ENCODE measurements at places on chromosomes 11 and 22.

GRCh38 chr11:61356706-61357105 is 5.0 kb downstream of the CYB561A3 start:
- no peak for DNase-seq

GRCh38 chr11:65055538-65055937 is 2.8 kb downstream of the NAALADL1 start:
- no peak for DNase-seq

DNA sequence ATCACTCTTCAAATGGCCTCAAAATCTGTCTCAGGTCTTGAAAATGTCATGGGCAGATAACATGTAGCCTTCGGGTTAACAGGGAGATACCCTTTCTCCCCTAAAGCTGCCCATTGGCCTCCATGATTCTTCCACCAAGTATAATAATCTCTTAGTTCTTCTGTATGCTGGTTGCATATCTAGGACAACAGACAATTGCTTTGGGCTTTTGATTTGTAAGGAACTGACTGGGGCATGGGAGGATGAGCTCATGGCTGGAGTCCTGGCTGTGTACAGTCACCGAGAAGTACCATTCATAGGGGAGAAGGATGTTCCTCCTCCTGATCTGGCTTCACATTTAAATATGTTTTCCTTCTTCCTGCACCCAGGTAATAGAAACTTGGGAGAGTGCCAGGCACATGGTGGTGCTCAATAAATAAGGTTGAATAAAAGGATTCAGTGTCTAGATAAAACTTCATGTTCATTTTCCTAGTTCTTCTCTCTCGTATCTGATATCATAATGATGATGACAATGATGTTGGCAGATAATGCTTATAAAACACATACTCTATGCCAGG is 2.8 kb upstream of the AMPD3 start:
- no peak for DNase-seq

GRCh38 chr11:3124821-3125220 is 40.3 kb downstream of the OSBPL5 start:
- DNase-seq = no peak

- no peak for DNase-seq
These were observed 13.2 kb downstream of the RAC2 start for GRCh38 chr22:37230673-37231405.

DNA sequence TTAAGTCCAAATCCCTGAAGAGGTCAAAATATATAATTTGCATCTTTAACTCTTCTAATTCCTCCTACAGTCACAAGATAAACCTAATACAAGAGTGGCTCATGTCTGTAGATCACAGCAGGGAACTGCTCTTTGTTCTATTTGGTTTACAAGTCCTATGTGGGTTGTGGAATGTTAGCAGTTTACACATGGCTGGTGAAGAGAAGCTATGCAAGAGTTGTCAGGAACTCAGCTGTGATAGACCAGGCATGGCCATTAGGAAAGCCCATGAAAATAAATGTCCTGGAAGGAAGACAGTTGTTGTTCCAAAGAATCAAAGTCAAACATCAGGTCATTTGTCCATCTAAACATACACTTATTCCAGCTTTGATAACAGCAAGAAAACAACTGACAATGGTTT is 312.4 kb upstream of the PITPNB start:
- no peak for DNase-seq

- DNase-seq = no peak
These were observed 396.4 kb upstream of the CCDC90B start for GRCh38 chr11:83682611-83682973.

GRCh38 chr11:45412521-45412920 is 126.4 kb upstream of the SYT13 start:
- no peak for DNase-seq

DNA sequence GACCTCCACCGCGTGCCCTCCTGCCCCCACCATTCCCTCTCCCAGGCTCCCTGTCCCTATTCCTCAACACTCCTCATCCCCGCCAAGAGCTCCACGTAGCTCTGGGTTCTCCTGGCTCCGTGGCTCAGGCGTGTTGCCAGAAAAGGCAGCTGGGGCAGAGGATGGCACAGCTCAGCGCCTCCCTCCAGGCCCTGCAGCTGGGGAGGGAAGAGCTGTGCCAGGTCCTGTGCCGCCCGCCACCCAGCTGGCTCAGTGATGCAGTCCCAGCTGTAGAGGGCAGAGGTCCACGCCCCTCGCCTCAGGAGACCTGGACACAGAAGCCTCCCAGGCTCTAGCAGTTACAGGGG is 4.2 kb downstream of the ARHGAP1 start:
- DNase-seq = no peak

DNA sequence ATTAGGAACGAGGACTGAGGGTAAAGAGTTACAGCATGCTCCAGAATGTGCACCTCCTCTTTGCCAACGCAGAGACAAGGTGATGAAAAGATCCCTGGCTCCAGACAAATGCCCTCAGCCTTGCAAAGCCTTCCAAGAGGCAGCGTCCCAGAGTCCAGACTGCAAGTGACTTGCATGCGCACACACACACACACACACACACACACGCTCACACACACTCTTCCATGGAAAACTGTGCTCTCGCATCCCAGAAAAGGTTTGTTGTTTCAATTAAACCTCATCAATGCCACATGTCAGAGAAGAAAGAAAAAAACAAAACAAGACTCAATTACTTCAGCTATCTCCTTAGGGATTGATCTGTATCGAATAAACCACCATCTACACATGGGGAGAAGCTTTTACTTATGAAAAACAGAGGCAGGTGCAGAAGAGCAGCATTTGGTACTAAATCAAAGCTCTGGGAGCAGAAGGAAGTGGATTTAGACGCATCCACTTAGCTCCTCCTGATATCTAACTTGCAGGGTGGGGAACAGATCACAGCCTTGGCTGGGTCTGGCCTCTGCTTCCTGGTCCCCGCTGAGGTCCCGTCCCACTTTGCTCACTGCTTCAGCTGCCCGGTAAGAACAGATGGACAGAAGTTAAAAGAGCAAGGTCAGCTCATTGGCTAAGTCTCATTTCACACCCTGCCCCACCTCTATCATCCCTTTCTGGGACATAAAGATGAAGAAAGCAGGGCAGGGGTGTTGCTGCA is 249.8 kb upstream of the BLID start:
- DNase-seq = no peak

GRCh38 chr11:86577644-86578636 is 94.5 kb downstream of the ME3 start:
- DNase-seq = no peak

- no peak for DNase-seq
These were observed 67.5 kb upstream of the NNMT start for GRCh38 chr11:114228435-114229411.

DNA sequence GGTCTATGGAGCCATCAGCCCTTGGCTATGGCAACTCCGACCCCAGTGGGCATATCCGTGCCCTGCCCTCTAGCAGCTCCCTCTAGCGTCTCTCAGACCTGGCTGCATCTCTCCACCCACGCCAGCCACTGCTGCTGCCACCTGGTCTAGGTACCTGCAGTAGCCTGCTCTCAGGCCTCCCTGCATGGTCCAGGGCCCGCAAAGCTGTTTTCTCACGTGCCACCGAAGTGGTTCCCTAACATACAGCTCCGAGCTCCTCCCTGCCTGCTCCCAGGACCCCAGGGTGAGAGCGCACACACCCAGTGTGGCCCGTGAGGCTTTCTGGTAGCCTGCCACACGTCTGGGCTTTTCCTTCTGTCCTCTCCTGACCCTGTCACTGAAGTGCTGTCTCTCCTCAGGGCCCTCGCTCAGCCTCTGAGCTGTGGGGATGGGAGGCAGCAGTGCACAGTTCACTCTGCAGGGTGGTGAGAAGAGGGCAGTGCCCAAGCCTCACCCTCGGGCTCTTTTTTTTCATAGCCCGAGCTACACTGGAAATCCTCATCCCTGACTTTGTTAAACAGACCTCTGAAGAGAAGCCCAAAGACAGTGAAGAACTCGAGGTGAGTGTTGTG is 14.3 kb downstream of the DGCR8 start:
- DNase-seq = no peak

DNA sequence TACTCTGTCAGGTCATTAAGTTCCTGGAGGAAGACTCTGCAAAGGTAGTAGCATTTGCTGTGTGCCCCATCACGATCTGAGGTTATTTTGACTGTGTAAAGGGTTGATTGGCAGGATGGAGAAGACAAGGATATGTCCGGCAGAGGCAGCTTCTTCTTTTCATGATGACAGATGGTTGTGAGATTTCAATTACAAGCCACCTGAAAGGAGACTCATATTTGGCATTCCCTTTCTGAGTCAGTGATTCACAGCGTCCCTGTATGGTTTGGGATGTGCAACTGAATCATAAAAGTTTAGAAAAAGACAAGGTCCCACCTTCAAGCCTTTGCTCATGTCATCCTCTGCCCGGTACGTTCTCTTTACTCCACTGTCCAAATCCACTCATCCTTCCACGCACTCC is 113.4 kb downstream of the MTNR1B start:
- no peak for DNase-seq

DNA sequence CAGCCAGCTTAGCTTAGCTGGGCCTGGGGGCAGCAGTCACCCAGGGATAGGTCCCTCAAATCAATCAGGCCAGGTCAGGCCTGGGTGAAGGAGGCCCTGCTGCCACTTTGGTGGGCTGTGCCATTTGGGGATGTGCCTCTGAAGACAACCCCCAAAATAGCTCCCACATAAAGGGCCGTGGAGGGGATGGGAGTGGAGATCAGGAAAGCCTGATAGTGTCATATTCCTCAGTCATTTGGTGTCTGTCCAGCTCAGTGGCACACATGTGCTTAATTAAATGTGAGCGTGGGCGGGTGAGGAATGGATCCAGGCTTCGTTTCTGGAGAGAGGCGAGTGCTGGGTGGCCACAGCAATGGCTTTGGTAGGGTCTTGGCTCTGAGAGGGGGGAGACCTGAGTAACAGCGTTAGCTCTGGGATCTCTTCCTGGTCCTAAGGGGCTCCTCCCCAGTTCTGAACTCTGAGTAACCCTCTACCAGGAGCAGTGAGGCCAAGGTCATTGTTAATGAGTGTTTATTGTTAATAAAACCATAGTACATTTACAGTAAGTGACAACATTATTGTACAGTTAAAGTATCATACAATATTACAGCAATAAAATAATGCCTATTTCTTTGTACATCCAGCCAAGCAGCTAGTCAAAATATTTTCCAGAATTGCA is 45.2 kb downstream of the NAT10 start:
- no peak for DNase-seq

DNA sequence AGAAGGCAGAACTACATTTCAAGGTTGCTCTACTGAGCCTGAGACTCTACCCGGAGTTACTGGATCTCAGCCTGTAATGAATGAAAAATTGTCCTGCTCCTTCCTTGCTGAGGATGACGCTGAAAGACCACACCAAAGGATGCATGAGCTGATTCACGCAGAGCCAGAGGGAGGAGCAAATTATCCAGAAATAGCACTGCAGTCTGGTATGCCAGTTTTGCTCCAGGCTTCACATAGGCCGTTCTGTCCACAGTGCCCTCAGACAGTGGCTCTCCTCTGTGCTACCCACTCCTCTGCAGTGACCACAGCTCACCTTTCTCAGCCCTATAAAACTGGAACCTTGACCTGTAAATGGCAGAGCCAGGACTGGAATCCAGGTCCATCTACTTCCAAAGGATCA is 79.3 kb upstream of the GALNT18 start:
- no peak for DNase-seq

DNA sequence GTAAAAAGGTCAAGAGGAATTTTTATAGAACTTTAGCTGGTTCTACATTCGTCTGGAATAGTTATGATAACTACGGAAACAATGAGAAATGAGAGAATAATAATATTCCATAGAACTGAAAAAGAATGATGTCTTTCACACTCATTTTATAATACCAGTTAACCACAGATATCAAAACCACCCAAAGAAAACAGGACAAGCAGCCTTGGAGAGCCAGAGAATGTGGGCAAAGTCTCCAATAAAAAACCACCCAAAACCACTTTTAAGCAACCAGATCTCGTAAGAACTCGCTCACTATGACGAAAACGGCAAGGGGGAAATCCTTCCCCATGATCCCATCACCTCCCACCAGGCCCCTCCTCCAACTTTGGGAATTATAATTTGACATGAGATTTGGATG is 60.8 kb downstream of the ARHGAP32 start:
- DNase-seq = no peak

- DNase-seq = no peak
These were observed 136.3 kb downstream of the SHANK2 start for GRCh38 chr11:71115770-71116692.

DNA sequence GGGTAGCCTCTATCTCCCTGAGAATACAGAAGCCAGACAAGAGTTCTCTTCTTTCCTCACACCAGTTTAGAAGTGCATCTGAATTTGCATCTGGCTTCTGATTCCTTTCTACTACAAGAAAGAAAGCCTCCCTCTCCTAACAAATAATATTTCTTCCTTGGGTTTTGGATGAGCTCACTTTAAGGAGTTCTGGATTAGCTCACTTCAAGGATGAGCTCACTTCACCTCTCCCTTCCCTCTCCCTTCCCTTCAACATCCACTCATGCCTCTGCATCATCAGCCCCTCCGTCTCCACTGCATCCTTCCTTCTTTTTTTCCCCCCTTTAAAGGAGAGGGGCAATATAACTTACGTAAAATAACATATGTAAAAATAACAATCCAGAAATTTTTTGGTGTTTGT is 1.6 kb upstream of the MTNR1B start:
- no peak for DNase-seq

GRCh38 chr22:28771195-28771791 is 1.2 kb upstream of the CCDC117 start:
- no peak for DNase-seq

GRCh38 chr11:35536470-35536869 is 11.1 kb upstream of the PAMR1 start:
- no peak for DNase-seq

Data from activated CD8-positive, alpha-beta memory T cell treated with anti-CD3 and anti-CD28 coated beads for 4 hours (primary cell).